AG09319 (cell line): ENCODE measurements at places on chromosomes 4 and X.

GRCh38 chr4:41058426-41058825 is 155.9 kb downstream of the APBB2 start:
- no peak for DNase-seq

GRCh38 chrX:56788717-56789122 is 59.7 kb downstream of the NBDY start:
- no peak for DNase-seq

DNA sequence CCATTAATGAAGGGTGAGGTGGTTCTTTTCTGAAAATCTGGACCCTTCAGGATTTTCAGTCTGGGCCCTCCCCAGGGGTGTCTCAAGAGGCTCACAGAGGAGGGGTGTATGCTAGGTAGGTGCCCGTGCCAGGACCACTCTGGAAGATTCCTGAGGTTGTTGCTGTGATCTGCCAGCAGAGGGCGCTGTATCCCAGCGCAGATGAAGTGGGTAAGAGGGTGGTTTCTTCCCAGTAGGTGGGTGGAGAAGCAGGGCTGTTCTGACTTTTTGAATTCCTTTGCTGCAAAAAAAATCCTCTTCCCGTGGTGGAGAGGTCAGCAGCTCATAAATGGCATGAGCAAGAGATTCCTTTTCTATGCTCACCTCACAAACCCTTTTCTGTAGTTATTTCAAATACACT is 51.1 kb downstream of the SCML1 start:
- no peak for DNase-seq

GRCh38 chr4:10203851-10204250 is 87.3 kb upstream of the WDR1 start:
- no peak for DNase-seq

GRCh38 chr4:654503-654845 is 19.6 kb downstream of the ATP5ME start:
- no peak for DNase-seq

- no peak for DNase-seq
Measured at GRCh38 chr4:53500546-53500945, 90.7 kb downstream of the LNX1 start.

DNA sequence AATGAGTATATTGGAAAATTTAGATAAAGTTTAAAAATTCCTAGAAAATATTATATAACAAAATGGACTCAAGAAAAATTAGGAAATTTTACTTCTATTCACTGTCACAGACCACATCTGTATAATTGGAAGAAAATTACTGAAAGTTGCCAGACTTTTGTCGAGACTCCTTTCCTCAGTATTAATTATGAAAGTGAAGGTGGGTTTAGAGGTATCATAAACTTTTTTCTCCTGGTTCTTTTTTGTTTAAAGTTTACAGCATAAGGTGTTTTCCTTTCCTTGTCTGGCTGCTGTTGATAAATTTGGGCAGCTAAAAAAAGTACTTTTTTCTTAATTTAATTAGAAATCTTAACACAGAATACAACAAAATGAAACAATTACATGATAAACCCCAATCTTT is 6.7 kb upstream of the TEX13D start:
- no peak for DNase-seq

DNA sequence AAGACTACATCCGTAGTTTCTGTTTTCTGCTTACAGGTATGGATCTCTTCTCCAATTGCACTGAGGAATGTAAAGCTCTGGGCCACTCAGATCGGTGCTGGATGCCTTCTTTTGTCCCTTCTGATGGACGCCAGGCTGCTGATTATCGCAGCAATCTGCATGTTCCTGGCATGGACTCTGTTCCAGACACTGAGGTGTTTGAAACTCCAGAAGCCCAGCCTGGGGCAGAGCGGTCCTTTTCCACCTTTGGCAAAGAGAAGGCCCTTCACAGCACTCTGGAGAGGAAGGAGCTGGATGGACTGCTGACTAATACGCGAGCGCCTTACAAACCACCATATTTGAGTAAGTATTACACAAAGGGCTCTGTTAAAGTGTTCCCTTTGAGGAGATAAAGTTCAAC is 13.8 kb downstream of the PCDH10 start:
- no peak for DNase-seq

GRCh38 chr4:85701861-85702321 is 226.9 kb downstream of the ARHGAP24 start:
- no peak for DNase-seq

GRCh38 chr4:102778720-102779119 is 18.0 kb upstream of the MANBA start:
- no peak for DNase-seq

DNA sequence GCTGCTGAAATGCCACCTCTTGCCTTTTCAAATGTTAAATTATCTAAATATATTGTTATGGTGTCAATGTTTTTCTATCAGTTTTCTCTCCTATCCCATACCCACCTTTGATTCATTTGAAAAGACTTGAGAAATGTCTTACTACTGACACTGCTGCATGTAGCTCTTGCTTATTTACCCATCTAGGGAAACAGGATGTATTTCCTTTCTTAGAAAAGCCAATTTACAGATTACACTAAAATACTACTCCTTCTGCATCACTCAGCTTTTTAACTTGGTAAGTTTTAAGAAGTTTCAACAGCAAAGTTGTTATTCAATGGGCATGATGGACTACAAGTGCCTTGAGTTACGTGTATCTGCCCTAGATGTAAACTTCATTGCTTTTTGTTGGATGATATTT is 13.2 kb upstream of the KCNE5 start:
- no peak for DNase-seq

GRCh38 chr4:176217510-176217909 is 22.1 kb upstream of the SPATA4 start:
- DNase-seq = no peak

DNA sequence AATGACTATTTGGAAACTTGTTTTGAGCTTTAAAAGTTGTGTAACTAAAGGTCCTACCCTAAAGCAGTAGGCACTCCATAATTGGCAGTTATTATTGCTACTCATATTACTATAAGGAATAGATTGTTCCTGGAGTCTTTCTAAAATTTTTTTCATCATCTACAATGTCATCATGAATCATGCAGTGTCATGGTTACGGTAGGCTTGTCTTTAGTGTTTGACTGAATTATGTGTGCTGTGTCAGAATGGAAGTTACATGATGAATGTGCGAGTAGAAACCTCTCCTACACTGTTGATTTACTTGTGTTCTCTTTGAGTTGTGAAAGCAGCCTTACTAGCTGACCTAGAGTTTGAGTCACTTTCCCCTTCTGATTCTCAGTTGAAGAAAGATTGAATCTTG is 1099.9 kb downstream of the RAPGEF2 start:
- no peak for DNase-seq

DNA sequence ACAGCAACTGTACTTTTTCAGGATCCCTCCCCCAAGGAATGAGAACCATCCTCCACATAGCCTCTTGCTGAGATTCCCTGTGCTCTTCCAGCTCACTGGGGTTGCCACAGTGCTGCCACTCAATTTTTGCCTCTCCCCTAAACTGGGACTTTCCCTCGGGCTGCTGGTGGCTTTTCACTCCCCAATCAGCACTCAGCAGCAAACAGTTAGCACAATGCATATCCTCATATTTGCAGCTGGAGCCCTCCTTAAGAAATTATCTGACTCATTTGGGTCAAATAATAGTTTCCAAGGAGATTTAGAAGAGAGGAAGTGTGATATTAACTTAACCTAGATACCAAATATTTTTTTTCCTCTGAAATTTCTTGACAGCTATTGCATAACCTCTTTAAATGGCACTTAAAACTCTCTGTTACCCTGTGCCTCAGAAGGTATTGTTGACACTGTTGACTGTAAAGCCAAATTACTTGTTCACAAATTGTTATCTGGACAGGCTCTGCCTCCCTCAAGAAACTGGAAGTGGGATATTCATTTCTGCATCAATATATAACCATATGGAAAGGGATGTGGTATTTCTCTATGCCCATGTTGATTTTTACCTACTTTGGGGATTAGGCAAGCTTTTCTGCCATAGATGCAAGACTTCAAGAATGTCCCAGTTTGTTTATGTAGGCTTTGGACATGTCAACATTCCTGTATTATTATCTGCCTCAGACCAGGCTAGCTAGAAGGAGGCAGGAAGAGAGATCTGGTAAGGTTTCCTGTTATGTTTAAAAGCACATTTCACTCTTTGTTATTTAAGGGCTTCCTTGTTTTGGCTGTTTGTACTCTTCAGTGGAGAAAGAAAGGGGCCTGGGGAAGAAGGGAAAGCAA is 58.0 kb downstream of the SEPTIN11 start:
- DNase-seq = no peak

DNA sequence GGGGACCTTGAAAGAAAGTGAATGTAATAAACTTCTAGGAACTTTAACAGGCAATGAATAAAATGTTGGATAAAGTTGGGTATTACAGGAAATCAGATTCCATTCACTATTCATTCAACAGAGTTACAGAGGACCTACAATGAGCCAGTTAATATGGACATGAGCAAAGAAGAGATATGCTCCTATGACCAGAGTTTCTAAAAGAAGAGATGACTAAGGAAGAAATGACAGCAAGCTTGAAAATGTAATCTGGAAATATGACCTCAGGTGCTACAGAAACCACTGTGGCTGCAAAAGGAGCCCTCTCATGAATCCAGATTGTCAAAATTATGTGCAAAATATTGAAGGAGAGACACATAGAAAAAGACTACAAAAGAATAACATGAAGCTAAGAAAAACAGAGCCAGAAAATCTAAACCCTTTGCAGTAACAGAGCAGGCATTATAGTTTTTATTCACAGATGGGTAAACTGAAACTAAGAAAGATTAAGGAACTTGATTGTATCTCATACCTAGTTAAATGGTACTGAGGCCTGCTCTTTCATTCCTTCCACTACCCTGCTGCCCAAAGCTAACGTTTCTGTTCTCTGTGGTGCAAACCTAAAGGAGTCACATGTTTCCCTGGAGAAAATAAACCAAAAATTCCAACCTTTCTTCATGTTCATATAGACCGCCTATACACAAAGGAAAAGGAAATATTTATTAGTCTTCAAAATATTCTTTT is 378.3 kb downstream of the GBA3 start:
- no peak for DNase-seq

DNA sequence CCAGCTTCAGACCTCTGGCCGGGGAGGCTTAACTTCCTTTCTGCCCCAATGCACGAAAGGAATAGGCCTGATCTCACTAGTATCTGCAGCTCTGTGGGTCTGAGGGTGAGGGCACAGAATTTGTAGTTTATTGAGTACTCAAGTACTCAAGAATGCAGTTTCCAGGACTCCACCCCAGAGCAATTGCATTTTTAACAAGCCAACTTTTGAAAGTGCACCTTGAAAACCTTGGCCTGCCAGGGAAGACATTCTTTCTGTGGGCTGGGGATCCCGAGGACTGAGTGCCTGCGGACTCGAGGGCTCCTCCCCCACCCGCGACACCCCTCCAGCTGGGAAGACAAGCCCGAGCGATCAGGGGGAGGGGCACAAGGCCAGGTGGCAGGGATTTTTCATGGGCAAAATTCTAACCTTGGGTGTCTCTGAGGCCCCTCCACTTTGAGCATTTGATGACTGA is 22.4 kb downstream of the RS1 start:
- DNase-seq = no peak

DNA sequence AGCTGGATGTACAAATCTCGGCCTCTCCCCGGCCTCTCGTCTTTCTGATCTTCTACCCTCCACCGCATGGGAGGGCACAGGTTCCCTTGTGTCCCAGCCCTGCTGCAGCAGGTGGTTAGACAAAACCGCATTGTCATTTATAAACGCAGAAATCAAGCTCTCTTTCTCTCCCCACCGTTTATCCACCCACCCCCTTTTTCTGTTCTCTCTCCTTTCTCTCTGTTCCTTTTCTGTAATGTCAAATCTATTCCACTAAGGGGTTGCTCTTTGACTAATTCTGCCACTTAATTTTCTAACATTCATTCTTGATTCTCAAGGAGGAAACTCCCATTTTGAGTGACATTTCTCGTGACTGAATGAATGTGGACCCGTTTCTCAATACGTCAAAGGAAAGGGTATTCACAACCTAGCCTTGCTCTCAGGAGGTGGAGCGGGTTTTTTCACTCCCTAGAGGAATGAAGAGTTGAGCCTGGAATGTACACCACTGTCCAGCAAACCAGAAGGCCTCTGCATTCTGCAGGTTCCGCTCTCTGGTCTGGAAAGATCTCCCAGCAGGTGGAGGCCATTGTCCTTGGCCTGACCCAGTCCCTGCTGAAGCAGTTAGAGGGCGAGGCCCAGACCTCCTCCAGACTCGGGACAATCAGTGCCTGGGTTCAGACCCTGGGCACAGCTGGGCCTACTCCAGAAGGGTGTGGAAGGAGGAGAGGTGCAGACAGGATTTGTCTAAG is 70.9 kb upstream of the ENPP6 start:
- DNase-seq = no peak

DNA sequence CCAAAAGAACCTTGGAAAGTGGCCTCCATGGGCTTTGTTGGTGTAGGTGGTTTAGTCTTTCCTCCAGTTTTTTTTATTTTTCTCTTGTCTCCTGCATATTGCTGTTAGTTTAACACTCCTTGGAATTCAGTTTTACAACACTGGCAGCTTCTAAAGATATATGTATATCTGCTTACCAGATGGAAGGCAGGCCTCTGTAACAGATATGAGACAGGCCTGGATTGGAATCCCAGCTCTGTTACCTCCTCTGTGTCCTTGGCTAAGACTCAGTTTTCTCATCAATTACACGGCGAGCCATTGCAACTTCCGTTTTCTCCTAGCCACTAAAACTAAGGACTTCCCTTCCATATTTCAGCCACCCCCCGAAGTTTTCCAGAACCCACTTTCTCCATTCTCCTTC is 133.4 kb upstream of the SMAD1 start:
- no peak for DNase-seq
